ENCODE measurements at places on chromosomes 1 and 21. TPM values are rescaled to one million over a fixed set of nuclear protein-coding genes. Genes with fewer than 3 reads are reported as not detected.

DNA sequence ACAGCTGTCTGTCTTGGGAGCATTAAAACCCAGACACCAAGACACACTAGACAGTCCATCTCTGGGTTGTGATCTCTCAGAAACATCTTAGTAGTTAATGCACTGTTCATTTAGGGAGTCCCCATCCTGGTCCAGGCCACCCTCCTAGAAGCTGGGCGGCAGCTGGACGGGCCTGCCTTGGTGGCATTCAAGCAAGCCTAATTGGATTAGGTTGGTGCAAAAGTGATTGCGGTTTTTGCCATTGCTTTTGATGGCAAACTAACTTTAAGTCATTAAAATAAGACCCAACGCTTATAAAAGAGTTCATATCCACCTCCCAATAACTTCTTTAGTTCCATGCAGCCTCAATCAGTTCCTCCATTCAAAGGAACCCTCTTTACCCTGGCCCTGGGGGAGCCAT is 21.7 kb downstream of the ATP5PO start:
- H3K36me3 ChIP-seq = no peaks in the 10 kb centered on the region
- H3K27ac ChIP-seq = no peak overlapping the region
- H3K4me3 ChIP-seq = no peak overlapping the region
- DNase-seq = no peak
- no peaks in the 10 kb centered on the region for H3K27me3 ChIP-seq

GRCh38 chr21:15390049-15390448 is 325.2 kb upstream of the NRIP1 start:
- H3K4me1 ChIP-seq = no peaks in the 10 kb centered on the region
- H3K27me3 ChIP-seq = no peaks in the 10 kb centered on the region
- H3K4me3 ChIP-seq = no peak overlapping the region
- DNase-seq = no peak
- H3K27ac ChIP-seq = no peak overlapping the region
- no peaks in the 10 kb centered on the region for H3K36me3 ChIP-seq

GRCh38 chr1:63746129-63746864 is 27.5 kb upstream of the ROR1 start:
- H3K36me3 ChIP-seq = no peaks in the 10 kb centered on the region
- H3K27me3 ChIP-seq = no peaks in the 10 kb centered on the region
- H3K27ac ChIP-seq = no peak overlapping the region
- no peak overlapping the region for H3K4me3 ChIP-seq

DNA sequence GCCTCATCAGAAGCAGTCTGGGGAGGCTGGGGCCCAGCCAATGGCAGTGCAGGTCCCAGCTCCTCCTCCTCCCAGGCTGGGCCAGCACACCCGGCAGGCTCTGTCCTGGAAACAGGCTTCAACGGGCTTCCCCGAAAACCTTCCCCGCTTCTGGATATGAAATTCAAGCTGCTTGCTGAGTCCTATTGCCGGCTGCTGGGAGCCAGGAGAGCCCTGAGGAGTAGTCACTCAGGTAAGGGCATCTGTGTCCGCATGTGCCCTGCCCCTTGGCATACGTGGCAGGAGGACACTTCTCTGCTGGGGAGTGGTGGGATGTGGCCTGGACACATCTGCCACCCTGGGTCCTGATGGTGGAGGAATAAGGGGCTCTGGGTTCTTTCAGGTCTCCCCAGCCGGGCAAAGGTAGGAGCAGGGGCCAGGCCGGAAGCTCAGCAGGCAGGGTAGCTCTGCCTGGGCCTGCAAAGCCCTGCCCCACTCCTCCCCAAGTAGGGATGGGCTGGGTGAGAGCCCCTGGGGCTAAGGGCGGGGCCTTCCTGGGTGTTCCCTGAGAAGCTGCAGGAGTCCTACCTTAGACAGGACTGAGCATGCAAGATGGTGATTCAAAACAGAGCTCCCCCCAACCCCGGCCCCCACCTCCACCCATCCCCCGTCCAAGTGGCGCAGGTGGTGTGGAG is at the start of gene GJB5:
Gene GJB5 (plus strand): TSS at position 84 of the 674 bp plus-strand sequence. CDS start 2,284 bp downstream, outside the sequence.
- H3K27me3 ChIP-seq = no peaks in the 10 kb centered on the region
- no peaks in the 10 kb centered on the region for H3K4me1 ChIP-seq
- no peak within 1 kb of the TSS for H3K4me3 ChIP-seq

- H3K4me1 ChIP-seq = peaks cover 61% of the 10 kb centered on the region
- H3K4me3 ChIP-seq = no peak overlapping the region
- H3K36me3 ChIP-seq = no peaks in the 10 kb centered on the region
Measured at GRCh38 chr1:239731082-239731748, 344.8 kb downstream of the CHRM3 start.

DNA sequence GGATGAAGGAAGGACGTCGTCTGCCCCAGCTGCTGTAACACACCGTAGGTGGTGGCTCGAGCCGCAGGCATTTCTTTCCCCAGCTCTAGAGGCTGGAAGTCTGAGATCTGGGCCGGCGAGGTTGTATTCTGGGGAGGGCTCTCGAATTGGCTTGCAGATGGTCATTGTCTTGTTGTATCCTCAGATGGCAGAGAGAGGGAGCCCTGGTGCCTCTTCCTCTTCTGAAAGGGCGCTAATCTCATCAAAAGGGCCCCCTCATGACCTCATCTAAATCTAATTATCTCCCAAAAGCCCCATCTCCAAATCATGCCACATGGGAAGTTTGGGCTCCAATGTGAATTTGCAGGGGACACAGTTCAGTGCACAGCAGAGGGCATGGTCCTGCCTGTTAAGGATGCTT is 109.0 kb downstream of the SIK1 start:
- no peaks in the 10 kb centered on the region for H3K36me3 ChIP-seq
- no peak overlapping the region for H3K4me3 ChIP-seq
- H3K27me3 ChIP-seq = no peaks in the 10 kb centered on the region

DNA sequence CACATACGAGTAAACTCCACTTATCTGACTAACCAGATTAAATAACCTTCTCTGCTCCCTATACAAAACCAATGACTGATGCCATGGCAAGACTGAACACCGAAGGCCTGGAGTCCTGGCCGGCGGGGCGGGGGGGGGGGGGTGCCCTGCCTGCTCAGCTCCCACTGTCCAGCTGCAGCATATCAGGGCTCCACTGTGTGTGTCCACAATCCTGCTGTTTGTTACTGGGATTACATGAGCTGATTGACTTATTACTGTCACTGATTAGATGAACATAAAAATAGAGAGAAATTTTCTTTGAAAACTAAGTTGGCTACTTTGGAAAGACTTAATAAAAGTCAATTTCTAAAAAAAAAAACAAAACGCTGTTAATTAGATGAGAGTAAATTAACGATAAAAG is 24.9 kb downstream of the TMEM63A start:
- no peaks in the 10 kb centered on the region for H3K27me3 ChIP-seq
- H3K36me3 ChIP-seq = peaks cover 94% of the 10 kb centered on the region
- no peak for DNase-seq
- no peak overlapping the region for H3K27ac ChIP-seq

- H3K27ac ChIP-seq = peak overlapping the region; percentile 64
- H3K4me3 ChIP-seq = peak overlapping the region; percentile 63
- DNase-seq = no peak
- H3K27me3 ChIP-seq = no peaks in the 10 kb centered on the region
- H3K36me3 ChIP-seq = no peaks in the 10 kb centered on the region
Measured at GRCh38 chr1:27872802-27873551, 633 bp downstream of the THEMIS2 start.

GRCh38 chr1:84096176-84096575 is 47.9 kb upstream of the PRKACB start:
- no peak overlapping the region for H3K27ac ChIP-seq
- no peak overlapping the region for H3K4me3 ChIP-seq
- DNase-seq = no peak
- H3K27me3 ChIP-seq = no peaks in the 10 kb centered on the region

GRCh38 chr1:158087320-158087927 is 93.3 kb upstream of the CD1D start:
- no peak for DNase-seq
- H3K4me3 ChIP-seq = no peak overlapping the region
- peaks cover 60% of the 10 kb centered on the region for H3K36me3 ChIP-seq

GRCh38 chr1:14655385-14655784 is 56.9 kb downstream of the KAZN start:
- H3K27me3 ChIP-seq = no peaks in the 10 kb centered on the region
- no peaks in the 10 kb centered on the region for H3K4me1 ChIP-seq
- no peak for DNase-seq
- no peak overlapping the region for H3K4me3 ChIP-seq
- no peak overlapping the region for H3K27ac ChIP-seq

DNA sequence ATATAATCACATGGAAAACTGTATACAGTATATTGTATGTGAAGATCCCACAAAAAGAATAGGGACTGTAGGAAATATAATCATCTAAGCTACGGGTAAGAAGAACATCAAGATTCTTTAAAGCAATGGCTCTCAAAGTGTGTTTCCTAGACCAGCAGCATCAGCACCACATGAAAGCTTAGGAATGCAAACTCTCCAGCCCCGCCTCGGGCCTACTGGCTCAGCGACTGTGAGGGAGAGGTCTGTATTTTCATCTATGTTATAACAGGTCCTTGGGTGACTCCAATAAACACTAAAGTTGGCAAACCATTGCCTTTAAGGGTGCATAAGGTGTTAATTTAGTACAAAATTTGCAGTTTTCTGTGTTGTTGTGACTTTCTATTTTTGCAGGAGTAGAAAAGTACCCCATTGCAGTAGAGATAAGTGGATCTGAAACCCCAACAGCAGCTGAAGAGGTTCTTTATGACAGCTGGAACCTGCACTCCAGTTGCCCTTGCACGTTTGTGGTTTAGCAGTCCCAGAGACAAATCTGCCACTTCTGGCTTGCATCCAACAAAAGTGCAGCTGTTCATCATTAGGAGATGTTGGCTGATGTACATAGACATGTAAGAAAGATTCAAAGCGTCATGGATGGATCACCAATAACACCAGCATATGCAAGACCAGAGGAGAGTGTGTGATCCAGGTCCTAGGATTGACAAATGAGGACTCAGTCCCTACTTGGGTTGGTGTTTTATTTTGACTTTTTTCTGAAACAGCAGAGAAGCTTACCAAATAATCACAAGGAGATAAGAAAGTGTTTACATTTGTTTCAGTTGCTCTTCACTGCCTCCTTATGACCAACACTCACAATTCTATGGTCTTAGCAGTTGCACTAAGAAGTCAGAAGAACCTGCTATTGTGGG is 15.9 kb upstream of the IFNAR1 start:
- no peak overlapping the region for H3K27ac ChIP-seq
- DNase-seq = peak; percentile 68
- H3K27me3 ChIP-seq = no peaks in the 10 kb centered on the region
- no peaks in the 10 kb centered on the region for H3K36me3 ChIP-seq
- H3K4me1 ChIP-seq = no peaks in the 10 kb centered on the region

GRCh38 chr1:187408212-187409004 is 579.7 kb downstream of the PLA2G4A start:
- H3K27ac ChIP-seq = no peak overlapping the region
- no peak overlapping the region for H3K4me3 ChIP-seq
- no peaks in the 10 kb centered on the region for H3K36me3 ChIP-seq
- no peaks in the 10 kb centered on the region for H3K27me3 ChIP-seq

DNA sequence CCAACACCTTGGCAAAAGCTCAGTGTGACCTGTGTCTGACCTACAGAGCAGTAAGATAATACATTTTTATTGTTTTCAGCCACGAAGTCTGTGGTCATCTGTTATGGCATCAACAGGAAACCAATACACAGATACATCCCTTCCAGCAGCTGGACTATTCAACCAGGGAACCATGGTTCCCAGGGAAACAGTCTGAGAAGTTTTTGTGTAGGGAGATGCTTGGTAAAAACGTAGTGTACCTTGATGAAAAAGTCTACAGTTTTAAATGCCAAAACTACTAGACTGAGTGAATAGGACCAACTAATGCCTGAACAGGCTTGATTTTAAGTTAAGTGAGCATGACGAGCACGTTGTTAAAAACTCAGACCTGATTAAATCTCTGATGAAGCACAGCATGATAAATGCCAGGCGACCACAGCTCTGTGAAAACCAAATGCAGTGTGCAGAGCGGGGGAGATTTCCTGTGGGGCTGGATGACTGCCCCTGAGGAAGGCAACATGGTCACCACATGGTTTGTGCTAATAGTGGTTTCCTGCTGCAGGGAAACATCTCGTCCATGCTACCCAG is 228.9 kb downstream of the TNR start:
- no peaks in the 10 kb centered on the region for H3K4me1 ChIP-seq
- no peak for DNase-seq
- no peak overlapping the region for H3K27ac ChIP-seq
- H3K36me3 ChIP-seq = no peaks in the 10 kb centered on the region
- H3K4me3 ChIP-seq = no peak overlapping the region
- H3K27me3 ChIP-seq = no peaks in the 10 kb centered on the region

DNA sequence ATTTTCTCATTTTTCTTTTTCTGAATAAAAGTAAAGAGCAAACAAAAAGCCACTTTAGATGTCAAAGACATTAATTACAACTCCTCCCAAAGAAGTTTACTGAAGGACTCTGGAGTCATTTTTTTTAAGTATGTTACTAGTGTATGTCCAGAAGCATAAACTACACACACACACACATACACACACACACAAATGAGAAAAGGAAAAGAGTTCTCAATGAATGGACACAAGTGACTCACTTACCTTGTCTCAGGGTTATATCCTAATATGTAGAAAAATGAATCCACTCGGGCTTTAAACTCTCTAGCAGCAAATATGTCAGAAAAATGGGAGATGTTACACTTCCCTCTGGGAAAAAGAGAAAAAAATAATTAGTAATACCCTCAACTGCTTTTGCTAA is 223.1 kb downstream of the SLC45A1 start:
- H3K4me3 ChIP-seq = no peak overlapping the region
- peak overlapping the region; percentile 17 for H3K27ac ChIP-seq
- no peaks in the 10 kb centered on the region for H3K36me3 ChIP-seq
- H3K27me3 ChIP-seq = no peaks in the 10 kb centered on the region

- H3K27ac ChIP-seq = no peak overlapping the region
- no peak for DNase-seq
- no peaks in the 10 kb centered on the region for H3K4me1 ChIP-seq
Measured at GRCh38 chr1:220928320-220928719, 49.1 kb downstream of the HLX start.

DNA sequence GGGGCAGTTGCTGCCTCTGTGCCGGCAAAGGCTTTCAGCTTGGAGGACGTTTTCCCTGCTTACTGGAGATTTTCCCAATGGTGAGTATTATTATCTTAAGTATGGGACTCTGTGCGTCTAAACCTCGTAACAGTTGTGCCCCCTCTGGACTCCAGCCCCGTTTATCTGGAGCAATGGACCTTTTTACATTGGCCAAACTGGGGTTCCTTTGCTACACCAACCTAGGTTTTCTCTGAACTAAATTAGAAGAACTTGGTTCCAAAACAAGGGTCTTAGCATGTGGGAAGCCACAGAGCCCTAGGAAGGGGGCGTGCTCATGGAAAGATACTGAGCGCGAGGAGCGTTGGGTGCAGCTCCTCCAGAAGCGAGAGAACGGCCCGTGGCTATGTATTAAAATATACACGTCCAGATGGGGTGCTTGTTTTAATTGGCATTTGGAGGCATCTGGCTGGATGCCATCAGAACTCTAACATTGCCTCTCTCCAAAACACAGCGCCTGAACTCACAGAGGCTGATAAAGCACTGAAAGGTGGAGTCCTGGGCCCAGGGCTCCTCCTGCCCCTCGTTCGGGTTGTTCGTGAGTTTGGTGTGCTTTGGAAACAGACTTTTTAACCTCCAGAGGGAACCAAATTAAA is 28.4 kb downstream of the POFUT2 start:
- H3K27me3 ChIP-seq = peaks cover 6% of the 10 kb centered on the region
- H3K27ac ChIP-seq = no peak overlapping the region
- DNase-seq = peak; percentile 72
- H3K4me3 ChIP-seq = no peak overlapping the region
- H3K4me1 ChIP-seq = no peaks in the 10 kb centered on the region

TLCD4 gene
- total RNA-seq = 8.4 TPM

SPRR3 gene
- not detected for total RNA-seq

TAS1R1 gene
- total RNA-seq = not detected

CDC42BPA gene
- total RNA-seq = 70.2 TPM

LENEP gene
- total RNA-seq = not detected

FAM72D gene
- total RNA-seq = not detected

KRTAP13-2 gene
- total RNA-seq = not detected
